Stimulated activated CD8-positive, alpha-beta memory T cell treated with anti-CD3 and anti-CD28 coated beads, Interleukin-4, amount 100 ng/mL, for 1 hour (primary cell): ENCODE measurements at places on chromosomes 5 and 9.
A peak's percentile ranks its signal among the peaks of the same experiment; 100 is the strongest.

DNA sequence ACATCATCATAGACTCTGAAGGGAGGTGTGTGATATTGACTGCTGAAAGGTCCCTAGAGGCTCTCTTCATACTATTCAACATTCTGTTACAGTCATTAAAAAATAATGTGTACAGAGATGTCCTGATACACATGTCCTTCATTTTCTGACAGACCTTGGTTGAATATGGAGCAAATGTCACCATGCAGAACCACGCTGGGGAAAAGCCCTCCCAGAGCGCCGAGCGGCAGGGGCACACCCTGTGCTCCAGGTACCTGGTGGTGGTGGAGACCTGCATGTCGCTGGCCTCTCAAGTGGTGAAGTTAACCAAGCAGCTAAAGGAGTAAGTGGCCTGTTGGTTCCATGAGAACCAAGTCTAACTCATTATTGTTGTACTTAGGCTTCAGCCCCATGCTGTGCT is 132.4 kb downstream of the SNCAIP start:
- no peak for DNase-seq

DNA sequence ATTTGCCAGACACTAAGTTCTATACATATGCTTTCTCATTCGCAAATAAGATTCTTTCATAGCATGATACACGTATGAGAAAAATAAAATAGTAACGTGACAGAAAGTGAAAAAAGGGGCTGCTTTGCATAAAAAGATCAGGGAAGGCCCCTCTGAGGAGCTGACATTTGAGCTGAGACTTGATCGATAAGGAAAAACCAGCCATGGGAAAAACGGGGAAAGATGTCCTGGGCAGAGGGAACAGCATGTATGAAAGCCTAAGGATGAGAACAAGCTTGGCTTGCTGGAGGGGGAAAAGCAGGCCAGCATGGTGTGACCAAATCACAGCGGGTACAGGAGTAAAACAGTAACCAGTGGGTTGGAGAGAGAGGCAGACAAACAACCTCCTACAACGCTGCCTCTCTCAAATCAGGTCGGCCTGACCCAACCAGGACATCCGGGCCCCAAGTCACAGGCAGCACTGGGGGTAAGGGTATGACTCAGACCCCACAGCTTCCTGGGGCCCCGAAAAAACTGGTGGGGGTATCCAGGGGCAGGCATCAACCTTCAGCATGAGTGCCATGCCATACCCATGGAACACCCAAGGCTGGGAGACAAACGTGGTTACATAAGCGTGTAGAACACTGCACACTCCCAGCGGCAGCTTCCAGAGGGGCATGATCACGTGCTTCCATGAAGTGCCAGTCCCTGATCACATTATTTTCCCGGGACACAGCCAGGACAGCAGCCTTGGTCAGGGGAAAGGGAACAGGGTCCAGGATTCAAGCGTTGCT is 2.2 kb downstream of the TNIP1 start:
- no peak for DNase-seq

DNA sequence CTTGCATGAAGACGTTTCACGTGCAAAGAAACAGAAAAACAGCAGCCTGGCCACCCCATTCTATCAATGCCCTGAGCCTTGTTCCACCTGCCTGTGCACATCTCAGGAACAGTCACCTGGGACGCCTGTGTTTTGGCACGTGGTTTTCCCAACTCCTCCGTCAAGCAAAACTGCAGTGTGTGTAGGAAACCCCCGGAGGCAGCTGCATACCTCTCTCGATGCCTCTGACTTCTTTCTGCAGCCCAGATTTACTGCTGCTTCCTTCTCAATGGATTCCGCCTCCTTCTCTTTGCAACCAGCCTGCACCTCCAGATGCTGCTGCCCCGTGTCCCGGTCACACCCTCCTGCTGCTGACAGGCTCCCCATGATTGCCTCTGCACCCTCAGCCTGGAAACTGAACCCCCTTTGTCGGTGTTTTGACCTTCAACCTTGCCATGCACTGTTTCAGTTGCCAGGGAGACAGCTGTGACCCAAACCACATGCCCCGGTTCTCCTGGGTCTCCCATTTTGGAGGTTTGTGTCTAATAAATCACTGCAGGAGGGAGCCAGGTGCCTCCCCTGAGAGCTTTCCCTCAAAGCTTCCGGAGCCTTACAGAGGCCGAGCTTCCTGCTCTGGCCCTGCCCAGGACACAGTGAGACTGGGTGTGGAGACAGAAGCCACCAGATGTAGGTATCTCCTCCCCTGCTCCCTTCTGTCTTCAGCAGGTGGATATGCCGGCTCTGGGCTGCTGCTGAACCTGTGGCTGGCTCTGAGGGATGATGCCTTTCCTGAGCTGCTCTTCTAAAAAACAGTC is 395.5 kb upstream of the IRX1 start:
- DNase-seq, result no peak

- no peak for DNase-seq
Observed at GRCh38 chr5:116810951-116811350, 236.3 kb upstream of the SEMA6A start.

GRCh38 chr9:74735761-74736160 is 152.0 kb downstream of the TRPM6 start:
- DNase-seq, result no peak

- DNase-seq, result no peak
Observed at GRCh38 chr5:140240987-140241706, 61.8 kb downstream of the PFDN1 start.

GRCh38 chr5:14101922-14102321 is 41.2 kb upstream of the TRIO start:
- no peak for DNase-seq

DNA sequence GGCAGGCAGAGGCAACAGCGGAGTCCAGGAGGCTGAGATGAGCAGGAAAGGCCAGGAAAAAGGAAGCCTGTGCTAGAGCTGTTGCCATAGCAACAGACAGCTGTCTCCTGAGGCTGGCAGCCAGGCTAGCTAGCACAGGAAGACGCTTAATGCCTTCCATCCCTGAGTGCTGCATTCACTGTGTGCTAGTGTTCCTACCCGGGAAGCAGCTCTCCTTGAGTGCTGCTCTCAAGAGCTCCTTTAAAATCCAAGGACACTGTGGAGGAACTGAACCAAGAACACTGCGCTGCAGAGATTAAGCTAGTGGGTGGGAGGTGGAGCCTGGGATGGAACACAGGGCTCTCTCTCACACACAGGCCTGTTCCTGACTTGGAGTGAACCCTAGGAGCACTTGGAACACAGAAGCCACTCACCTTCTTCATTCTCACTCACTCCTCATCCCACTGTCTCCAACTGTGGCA is 53.5 kb upstream of the IL7R start:
- no peak for DNase-seq

DNA sequence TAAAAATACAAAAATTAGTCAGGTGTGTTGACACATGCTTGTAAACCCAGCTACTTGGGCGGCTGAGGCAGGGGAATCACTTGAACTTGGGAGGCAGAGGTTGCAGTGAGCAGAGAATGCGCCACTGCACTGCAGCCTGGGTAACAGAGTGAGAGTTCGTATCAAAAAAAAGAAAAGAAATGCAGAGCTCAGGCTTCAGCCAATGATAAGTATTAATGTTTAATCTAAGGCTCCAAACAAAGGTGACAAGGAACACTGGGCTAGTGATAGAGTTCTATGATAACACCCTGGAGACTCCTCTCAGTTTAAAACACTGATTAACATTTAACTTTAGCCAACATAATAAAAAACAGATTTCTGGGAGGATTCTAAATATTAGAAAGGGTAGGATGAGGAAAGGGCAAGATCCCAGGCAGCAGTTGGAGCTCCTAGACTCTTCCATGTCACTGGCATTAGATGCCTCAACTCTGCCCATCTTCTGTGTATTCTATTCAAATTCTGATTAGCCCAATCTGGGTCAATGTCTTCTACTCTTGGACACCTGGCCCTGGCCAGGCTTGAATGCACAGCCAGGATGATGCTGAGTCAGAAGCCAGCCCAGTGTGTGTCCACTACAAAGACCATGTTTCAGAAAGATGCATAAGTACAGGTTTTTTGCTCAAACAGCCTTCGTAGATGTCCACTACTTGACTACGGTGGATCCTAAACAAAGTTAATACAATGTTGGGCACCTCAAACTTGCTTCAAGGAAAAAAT is 91.0 kb upstream of the FAM169A start:
- no peak for DNase-seq

- no peak for DNase-seq
Observed at GRCh38 chr9:2819165-2819564, 24.7 kb downstream of the PUM3 start.

DNA sequence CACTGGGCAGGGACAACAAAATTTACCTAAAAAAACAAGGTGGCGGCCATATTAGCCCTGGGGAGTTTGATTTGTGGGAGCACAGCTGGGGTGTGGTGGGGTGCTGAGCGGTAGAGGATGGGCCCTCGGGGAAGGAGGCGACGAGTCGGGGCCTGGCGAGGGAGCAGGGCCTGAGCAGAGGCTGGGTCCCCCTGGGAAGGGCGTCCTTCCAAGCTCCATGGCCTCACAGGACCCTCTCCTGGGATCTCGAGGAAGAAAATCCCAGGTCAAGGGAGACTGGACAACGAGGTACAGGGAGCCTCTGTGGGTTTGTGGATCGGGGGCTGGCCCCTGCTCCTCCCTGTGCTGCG is 165.5 kb downstream of the CACNA1B start:
- DNase-seq, result no peak

DNA sequence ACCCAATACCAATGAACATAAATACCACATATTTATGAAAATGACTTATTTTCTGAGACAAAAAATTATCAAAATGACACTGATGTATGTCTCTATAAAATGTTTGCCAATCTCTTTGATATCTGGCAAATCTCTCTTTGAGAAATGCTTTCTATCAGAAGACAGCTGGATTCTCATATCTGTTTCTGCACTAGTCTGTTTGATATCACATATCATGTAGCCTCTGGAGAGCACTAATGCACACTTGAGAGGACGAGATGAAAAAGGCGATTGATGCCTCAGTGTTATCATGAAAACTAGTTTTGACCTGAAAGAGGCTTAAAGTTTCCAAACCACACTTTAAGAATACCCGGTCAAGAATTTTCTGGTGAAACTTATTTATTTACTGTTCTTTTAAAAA is 29.1 kb upstream of the ANKRD55 start:
- DNase-seq, result no peak

DNA sequence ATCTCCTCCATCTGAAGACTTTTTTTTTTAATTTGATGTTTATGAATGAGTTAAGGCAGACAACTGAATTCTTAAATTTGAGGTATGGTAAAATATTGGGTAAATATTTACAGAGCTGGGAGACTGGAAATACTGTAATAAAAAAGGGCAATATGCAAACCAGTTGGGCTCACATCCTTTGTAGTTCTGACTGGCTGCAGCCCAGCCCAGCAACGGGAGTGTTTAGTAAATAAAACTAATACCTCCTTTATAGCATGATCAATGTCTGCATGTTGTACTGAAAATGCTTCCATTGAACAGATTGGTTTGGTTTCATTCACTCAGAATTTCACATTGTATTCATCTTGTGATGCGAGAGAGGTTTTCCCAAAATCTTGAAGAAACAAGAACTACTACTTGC is 365.0 kb downstream of the DMRT2 start:
- no peak for DNase-seq

GRCh38 chr9:101966691-101967090 is 228.2 kb upstream of the GRIN3A start:
- DNase-seq, result no peak

DNA sequence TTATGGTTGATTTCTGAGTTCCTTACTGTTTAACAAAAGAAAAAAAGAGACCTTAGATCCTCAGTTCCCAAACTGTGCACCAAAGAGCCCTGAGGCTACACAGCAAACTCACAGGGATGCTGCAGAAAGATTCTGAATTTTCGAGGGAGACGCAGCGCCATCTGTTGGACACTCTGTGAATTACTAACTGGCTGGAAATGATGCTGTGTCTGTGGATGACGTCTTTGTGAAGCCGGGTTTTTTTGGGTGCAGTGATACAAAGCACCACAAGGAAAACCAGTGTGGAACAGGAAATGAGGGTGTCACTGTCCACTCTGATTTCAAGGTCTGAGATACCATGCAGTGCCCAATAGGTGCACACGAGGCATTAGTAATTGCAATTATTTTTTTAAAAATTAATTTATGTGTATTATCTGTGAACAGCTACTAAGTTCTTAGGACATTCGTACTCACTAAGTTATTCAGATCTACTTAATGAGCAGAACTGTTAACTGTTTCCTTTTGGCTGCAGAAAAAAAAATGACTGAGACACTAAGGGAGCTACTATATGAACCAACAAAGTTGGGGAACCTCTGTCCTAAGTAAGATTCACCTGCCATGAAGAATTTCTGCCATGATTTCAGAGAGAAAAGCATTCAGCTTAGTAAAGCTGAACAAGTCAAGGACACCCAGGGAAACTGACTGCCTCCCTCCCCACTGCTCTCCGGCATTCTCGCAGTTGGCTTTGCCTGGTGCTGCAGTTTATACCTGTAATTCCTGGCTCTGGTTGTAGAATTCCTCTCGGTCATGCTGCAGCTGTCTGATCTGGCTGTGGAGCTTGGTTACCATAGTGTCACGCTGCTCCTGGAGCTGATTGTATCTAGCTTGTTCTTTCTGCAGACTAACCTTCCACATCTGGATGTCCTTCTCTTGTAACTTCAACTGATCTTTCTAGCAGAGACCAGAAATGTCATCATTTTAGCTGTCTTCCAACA is 23.4 kb downstream of the SPACA9 start:
- peak; percentile 40 for DNase-seq

GRCh38 chr5:35835796-35836742 is 20.6 kb upstream of the IL7R start:
- DNase-seq, result no peak

DNA sequence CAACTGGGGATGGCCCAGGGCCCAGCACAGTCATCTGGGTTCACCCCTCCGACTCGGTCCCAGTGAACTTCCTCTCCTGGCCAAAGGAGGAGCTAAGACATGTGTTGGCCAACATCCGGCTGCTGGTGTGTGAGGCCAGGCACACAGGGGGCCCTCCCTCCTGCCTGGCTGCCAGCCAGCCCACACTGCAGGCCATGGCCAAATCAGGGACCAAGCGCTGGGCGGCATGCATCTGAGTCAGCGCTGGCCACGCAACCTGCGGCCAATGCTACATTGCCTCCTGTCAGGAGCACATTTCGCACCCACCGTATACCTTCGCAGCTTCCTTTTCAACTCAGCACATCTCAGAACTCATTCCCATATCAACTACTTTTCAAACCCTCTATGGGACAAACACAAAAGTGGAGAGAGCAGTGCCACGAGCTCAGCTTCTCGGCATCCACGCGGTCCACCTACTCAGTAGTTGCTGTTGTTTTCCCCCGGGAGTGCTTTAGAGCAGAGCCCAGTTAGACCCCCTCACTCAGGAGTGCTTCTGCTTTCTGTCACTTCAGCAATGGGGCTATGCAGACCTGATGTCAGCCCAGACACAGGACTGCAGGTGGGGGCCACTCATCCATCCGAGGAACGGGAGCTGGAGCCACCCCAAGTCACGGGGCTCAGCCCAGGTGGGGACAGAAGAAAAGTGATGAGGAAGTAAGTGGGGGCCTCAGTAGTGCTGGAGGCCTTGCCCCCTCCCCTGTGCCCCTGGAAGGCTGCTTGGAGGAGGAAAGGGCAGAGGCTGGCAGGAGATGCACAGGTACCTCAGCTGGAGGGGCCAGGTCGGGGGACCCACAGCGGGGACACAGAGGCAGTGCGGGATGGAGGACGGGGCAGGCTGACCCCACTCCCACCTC is 13.9 kb downstream of the NINJ1 start:
- no peak for DNase-seq
